Calu3 (cell line): ENCODE measurements at places on chromosomes 6 and 20. TPM values are rescaled to one million over a fixed set of nuclear protein-coding genes. Genes with fewer than 3 reads are reported as not detected.

Gene MCHR2
- not detected in 2 replicates for total RNA-seq

Gene SMOC2
- 0.73 and 1.1 TPM in 2 replicates for total RNA-seq

Gene TSPO2
- total RNA-seq = not detected in 2 replicates

DNA sequence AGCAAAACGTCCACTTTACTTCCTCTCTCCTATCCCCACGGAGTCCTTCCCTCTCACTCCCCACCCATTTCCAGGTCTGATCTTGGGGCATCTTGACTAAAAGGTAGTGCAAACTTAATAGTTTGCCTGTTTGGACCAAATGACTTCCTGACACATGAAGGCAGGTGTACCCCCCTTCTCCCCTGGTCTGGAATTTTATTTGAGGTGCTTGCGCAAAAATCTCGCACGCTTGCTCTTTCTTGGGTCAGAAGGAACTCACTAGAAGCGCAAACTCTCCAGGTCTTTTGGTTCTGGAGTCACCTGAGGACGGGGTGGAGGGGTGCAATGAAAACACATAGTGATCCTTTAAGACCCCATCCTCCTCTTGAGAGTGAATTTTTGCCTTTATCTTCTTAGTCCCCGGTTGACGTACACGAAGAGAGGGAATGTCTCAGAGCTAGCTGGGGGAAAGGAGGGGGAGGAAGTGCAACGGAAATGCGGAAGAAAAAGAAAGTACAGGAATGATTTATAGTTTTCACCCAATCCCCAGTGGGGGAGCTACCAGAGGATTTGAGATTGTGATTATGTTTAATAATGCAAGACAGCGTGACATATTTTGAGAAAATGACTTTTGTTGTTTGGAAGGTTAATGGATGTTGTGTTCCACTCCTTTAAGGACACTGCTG is 4.9 kb downstream of the ADGRB3 start:
- peaks cover 12% of the 10 kb centered on the region for H3K36me3 ChIP-seq
- peak overlapping the region; percentile 71 for H3K4me3 ChIP-seq
- H3K27me3 ChIP-seq = peaks cover 29% of the 10 kb centered on the region
- peaks cover 27% of the 10 kb centered on the region for H3K4me1 ChIP-seq

Gene TFAP2C
- 3.1 and 3.4 TPM in 2 replicates for total RNA-seq

DNA sequence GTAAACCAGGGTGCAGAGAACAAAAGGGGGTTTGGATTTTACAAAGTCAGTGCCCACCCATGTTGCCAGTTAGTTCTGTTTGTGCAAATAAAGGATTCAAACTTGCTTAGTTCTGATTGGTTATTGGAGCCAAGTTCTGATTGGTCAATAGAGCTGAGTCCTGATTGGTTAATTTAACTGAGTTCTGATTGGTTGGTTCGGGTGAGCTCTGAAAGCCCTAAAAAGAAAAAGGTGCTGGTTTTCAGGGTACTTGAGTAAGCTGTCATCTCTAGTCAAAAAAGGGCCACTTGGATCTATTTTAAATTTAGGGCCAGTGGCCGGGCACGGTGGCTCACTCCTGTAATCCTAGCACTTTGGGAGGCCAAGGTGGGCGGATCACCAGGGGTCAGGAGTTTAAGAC is 47.6 kb downstream of the SCGN start:
- no peaks in the 10 kb centered on the region for H3K4me1 ChIP-seq
- H3K36me3 ChIP-seq = no peaks in the 10 kb centered on the region
- H3K4me3 ChIP-seq = no peak overlapping the region
- no peaks in the 10 kb centered on the region for H3K27me3 ChIP-seq
- DNase-seq = no peak

DNA sequence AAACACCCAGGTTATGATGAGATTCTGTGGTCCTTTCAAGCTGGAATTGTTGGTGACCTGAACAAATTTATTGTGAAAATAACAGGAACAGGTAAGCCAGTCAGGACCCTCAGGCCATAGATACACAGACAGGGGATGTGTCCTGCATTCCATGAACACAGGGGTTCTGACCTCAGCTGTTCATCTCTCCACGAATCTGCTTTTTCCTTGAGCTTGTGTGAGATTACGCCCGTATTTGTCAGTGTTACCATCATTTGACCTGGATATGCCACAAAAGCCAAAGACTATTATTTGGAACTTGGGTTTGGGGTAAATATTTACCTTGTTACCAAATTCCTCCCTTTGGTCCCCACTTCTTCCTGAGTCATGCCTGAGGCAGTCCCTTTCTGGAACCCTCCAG is 288.9 kb downstream of the PREX1 start:
- DNase-seq = no peak
- peaks cover 7% of the 10 kb centered on the region for H3K36me3 ChIP-seq
- peak overlapping the region; percentile 79 for H3K27ac ChIP-seq
- no peaks in the 10 kb centered on the region for H3K27me3 ChIP-seq
- H3K4me1 ChIP-seq = peaks cover 52% of the 10 kb centered on the region

DNA sequence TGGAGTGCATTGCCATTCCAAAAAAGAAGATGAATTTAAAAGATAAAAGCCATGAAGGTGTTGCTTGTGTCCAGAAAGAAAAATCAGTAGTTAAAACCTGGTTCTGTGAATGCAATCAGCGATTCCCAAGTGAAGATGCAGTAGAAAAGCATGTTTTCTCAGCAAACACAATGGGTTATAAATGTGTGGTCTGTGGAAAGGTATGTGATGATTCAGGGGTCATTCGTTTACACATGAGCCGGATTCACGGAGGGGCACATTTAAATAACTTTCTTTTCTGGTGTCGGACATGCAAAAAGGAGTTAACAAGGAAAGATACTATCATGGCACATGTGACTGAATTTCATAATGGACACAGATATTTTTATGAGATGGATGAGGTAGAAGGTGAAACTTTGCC is 24.7 kb upstream of the BAG2 start:
- H3K4me1 ChIP-seq = no peaks in the 10 kb centered on the region
- no peak overlapping the region for H3K4me3 ChIP-seq
- H3K27ac ChIP-seq = no peak overlapping the region

DNA sequence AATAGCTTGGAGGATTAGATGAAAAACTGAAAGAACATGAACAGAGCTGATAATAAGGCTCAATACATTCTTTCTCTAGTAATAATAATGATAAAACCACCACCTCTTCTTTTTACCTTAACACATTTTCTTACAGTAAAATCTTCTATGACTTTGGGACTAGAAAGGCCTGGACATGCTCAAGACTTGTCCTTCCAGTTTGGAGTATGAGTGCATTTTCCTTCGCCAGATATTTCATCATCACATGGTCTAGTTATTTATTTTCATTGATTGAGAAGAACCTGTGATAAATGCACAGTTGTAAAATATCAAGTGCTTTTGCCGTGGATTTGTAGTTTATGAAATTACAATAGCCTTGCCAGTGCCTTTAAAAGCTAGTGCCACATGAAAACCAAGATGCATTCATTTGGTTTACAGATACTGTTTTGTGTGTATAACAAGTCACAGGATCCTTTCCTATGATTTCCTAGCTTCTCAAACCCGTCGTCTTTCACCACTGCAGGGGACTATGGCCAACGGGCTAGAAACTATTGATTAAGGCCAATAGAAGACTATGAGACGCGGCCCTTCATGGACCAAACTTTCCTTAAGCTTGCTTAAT is 200.2 kb upstream of the ZNF217 start:
- peaks cover 32% of the 10 kb centered on the region for H3K4me1 ChIP-seq
- H3K4me3 ChIP-seq = no peak overlapping the region
- no peaks in the 10 kb centered on the region for H3K27me3 ChIP-seq
- peak; percentile 29 for DNase-seq

GRCh38 chr6:141326426-141326825 is 806.3 kb upstream of the GJE1 start:
- peak overlapping the region; percentile 63 for H3K27ac ChIP-seq
- peak overlapping the region; percentile 32 for H3K4me3 ChIP-seq
- peak; percentile 27 for DNase-seq
- no peaks in the 10 kb centered on the region for H3K27me3 ChIP-seq

DNA sequence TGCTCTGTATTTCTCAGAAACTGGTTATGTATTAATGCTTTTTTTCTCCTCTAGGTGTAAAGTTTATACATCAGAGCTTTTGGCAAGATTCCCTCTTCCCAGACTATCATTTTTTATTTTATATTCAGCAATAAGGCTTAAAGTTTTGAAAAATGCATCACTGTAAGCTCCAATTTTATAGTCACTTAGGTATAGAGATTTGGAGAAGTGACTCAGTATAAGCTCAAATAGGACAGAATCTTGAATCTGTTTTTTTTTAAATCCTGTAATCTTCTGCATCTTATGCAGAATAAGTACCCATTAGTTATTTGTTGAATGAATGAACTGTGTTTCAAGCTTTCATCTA is 1.0 kb downstream of the NCOA7 start:
- H3K27ac ChIP-seq = peak overlapping the region; percentile 54
- no peak for DNase-seq
- peaks cover 28% of the 10 kb centered on the region for H3K4me1 ChIP-seq
- no peaks in the 10 kb centered on the region for H3K27me3 ChIP-seq
- peak overlapping the region; percentile 78 for H3K4me3 ChIP-seq
- H3K36me3 ChIP-seq = peaks cover 29% of the 10 kb centered on the region

DNA sequence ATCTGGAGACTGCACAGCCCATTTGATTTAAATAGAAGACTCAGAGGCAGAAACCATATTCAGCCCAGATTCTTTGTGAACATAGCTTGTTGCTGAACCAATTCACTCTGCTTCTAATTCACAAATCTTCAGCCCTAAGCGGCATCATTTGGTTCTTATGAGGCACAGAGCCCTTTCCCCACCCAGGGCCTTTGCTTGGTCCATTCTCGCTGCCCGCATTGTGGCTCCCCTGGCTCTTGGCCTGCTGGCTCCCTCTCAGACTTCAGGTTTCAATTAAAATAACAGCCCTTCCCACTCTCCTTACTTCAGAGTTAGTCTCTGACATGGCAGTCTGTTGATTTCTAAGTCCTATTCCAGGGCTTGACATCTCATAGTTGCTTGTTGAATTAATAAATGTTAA is 9.4 kb upstream of the TMEM14A start:
- H3K27me3 ChIP-seq = peaks cover 10% of the 10 kb centered on the region
- H3K4me3 ChIP-seq = no peak overlapping the region
- H3K27ac ChIP-seq = no peak overlapping the region
- H3K36me3 ChIP-seq = no peaks in the 10 kb centered on the region
